ENCODE measurements at places on chromosomes 1 and 21. TPM values are rescaled to one million over a fixed set of nuclear protein-coding genes. Genes with fewer than 3 reads are reported as not detected.

Gene PTPRF
- 202 TPM for total RNA-seq

Gene CNR2
- total RNA-seq, result not detected

Gene CFHR1
- not detected for total RNA-seq

Gene CELA3A
- total RNA-seq, result not detected

Gene ADGRL4
- not detected for total RNA-seq
